Osteoblast (primary cell): ENCODE measurements at places on chromosomes 4 and X. TPM values are rescaled to one million over a fixed set of nuclear protein-coding genes. Genes with fewer than 3 reads are reported as not detected.

DNA sequence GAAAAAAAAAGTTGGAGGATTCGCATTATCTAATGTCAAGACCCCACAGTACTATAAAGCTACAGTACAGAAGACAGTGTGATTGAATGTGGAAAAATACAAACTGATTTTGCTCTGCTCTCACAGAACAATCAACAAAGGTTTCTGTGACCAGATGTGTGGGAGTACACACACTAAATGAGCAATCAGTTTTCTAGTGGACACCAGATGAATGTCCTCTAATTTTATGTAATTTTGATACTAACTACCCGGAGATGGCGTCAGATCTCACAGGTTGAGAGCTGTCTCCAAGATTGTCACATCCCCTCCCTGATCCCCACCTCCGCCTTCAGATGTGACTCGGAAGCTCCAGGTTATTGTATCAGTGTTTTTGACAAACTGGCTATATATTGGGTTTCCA, 81.9 kb upstream of the HUWE1 start:
- DNase-seq, result no peak

GRCh38 chrX:110318664-110318968, 731 bp upstream of the AMMECR1 start:
- DNase-seq, result no peak

The LGI2 gene
- total RNA-seq, result under 0.01 TPM in 2 replicates

GRCh38 chr4:96170198-96170597, 330.3 kb downstream of the PDHA2 start:
- no peak for DNase-seq

GRCh38 chrX:50168241-50168687, 32.5 kb downstream of the AKAP4 start:
- no peak for DNase-seq

- no peak for DNase-seq
Observed at GRCh38 chrX:13050151-13050550, 5.7 kb upstream of the FAM9C start.

DNA sequence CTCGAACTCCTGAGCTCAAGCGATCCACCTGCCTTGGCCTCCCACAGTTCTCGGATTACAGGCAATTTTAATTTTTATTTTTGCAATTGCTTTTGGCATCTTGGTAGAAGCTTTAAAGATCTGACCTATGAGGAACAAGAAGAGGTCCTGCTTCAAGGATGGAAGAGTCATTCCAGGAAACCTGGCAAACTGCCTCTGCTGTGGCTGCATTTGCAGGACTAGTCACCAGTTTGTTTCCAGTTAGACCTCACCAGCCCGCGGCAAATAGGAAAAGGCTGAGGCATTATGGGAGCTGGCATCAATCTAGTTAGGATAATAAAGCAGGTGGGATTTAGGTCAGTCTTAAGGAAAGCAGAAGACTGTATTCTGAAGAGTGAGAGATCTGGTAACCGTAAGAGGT, 51.9 kb upstream of the LAS1L start:
- DNase-seq, result no peak

The TMEM144 gene
- total RNA-seq, result 6.8 and 8.0 TPM in 2 replicates

The ZNF157 gene
- under 0.01 TPM in 1 of 2 replicates, not detected in the other for total RNA-seq

- peak; percentile 87 for DNase-seq
Observed at GRCh38 chr4:185127021-185127925, 15.8 kb upstream of the SLC25A4 start.

GRCh38 chrX:66042307-66043077, 2.6 kb upstream of the VSIG4 start:
- DNase-seq, result no peak

The TRIM60 gene
- total RNA-seq, result not detected in 2 replicates

DNA sequence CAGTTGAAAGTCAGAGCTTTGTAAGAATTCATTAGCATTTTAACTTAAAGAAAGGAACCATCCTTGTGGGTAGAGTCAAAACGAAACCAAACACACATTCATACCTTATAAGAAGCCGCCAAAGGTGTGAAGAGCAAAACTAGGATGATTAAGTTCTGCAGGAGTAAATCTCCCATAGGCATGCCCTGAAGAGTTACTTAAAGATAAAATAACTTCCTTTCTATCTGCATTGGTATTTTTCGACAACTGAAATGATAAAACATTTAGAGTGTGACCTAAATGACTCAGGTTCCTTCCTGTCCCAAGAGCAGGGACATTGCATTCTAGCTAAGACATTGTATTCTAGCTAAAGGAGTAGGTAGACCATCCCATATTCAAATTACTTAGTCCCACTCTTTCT, 75.3 kb downstream of the BCOR start:
- DNase-seq, result no peak

The HTR2C gene
- not detected in 2 replicates for total RNA-seq

GRCh38 chr4:4694296-4694772, 152.5 kb upstream of the STX18 start:
- DNase-seq, result no peak

The MGAT4D gene
- total RNA-seq, result not detected in 2 replicates

The TMPRSS11A gene
- total RNA-seq, result not detected in 2 replicates

GRCh38 chrX:71910986-71911730, 513 bp downstream of the NHSL2 start:
- no peak for DNase-seq

GRCh38 chr4:143185253-143186107, 763 bp downstream of the USP38 start:
- DNase-seq, result peak; percentile 38

GRCh38 chr4:26950446-26950845, 89.8 kb downstream of the STIM2 start:
- DNase-seq, result no peak

DNA sequence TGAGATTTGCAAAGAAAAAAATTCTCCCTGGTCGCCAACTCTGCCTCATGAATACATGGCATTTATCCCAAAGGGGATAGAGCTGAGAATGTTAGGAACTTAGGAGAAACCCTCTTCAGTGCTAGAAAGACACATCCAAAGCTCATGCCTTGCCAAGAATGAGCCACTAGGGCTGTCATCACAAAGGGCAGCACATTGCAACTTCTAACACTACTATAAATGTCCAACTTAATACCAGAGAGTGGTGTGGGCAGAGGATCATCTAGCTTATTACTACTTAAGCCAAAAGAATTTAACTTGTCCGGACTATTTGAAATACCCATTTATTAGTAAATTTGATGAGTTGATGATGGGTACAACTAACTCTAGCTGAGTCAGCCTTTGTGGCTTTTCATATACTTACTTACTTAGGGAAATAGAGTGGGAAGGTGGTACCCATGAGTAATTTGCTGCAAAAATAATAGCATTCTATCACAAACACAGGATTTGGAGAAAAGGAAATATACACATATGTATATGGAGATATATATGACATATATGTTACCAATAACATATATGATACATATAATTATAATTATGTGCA, 66.3 kb upstream of the GAB1 start:
- peak; percentile 57 for DNase-seq

- peak; percentile 87 for DNase-seq
Observed at GRCh38 chr4:140238351-140239056, 84.5 kb upstream of the MAML3 start.

The DUSP21 gene
- not detected in 2 replicates for total RNA-seq

- no peak for DNase-seq
Observed at GRCh38 chr4:153722036-153722435, 37.8 kb downstream of the RNF175 start.

- DNase-seq, result peak; percentile 46
Observed at GRCh38 chr4:99323756-99324155, 2.6 kb upstream of the ADH1B start.
